ENCODE measurements at places on chromosomes 13 and 19. TPM values are rescaled to one million over a fixed set of nuclear protein-coding genes. Genes with fewer than 3 reads are reported as not detected.

Gene CD37
- 9.8 TPM for total RNA-seq

Gene ZNF793
- 2.4 TPM for total RNA-seq

Gene PTPRH
- total RNA-seq, result not detected

Gene NOVA2
- total RNA-seq, result 17.6 TPM

Gene LILRB4
- not detected for total RNA-seq

Gene FFAR3
- total RNA-seq, result not detected

Gene RNF225
- not detected for total RNA-seq

Gene CCDC70
- not detected for total RNA-seq

Gene TSHZ3
- total RNA-seq, result 29.2 TPM

Gene RHPN2
- 3.2 TPM for total RNA-seq

Gene ZNF135
- 17.9 TPM for total RNA-seq

Gene KIR2DL1
- not detected for total RNA-seq

Gene AKAP11
- total RNA-seq, result 38.5 TPM

Gene TMEM272
- not detected for total RNA-seq

Gene ZNF14
- total RNA-seq, result 5.6 TPM

Gene CALR3
- total RNA-seq, result not detected

Gene STX10
- total RNA-seq, result 44.1 TPM

DNA sequence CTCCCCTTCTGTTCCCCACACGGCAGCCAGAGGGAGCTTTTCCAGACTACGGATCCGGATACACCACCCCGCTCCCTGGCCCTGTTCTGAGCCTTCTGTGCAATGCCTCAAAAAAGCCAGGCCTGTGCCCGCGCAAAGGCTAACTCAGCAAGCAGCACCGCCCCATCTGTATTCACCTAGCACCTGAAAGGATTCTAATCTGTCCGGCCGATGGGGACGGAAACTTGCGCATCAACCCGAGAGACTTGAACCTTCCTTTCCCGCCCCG is 589 bp downstream of the ZBTB45 start:
- peak; percentile 66 for DNase-seq

DNA sequence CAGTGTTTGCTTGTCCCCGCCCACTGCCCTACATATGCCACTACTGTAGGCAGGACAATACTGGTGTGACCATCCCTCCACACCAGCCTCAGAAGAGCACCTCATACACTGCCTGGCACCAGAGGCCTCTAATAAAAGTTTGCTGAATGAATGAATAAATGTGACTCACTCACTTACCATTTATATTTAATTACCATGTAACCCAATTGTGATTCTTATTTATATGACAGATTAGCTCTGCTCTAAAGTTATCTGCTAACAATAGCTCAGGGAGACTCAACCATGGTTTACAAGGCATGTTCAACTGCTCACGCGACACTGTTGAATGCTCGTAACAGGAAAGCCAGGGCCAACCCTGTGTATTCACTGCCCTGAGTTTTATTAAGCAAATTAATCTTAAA is 66.0 kb upstream of the DOCK9 start:
- DNase-seq, result no peak

DNA sequence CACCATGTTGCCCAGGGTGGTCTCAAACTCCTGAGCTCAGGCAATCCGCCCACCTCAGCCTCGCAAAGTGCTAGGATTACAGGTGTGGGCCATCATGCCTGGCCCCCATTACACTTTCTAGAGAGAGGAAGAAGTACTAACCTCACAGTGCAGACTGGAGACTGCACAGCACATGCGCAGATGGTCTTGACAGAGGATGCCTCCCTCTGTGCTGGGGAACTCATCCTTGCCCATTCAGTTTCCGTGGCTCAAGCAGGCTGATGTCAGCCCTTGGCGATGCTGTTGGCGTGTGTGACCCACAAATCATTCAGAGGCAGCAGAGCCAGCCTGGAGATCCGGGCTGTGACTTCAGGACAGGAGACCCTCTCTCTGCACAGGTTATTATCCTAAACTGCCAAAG is 14.6 kb upstream of the FFAR2 start:
- no peak for DNase-seq

DNA sequence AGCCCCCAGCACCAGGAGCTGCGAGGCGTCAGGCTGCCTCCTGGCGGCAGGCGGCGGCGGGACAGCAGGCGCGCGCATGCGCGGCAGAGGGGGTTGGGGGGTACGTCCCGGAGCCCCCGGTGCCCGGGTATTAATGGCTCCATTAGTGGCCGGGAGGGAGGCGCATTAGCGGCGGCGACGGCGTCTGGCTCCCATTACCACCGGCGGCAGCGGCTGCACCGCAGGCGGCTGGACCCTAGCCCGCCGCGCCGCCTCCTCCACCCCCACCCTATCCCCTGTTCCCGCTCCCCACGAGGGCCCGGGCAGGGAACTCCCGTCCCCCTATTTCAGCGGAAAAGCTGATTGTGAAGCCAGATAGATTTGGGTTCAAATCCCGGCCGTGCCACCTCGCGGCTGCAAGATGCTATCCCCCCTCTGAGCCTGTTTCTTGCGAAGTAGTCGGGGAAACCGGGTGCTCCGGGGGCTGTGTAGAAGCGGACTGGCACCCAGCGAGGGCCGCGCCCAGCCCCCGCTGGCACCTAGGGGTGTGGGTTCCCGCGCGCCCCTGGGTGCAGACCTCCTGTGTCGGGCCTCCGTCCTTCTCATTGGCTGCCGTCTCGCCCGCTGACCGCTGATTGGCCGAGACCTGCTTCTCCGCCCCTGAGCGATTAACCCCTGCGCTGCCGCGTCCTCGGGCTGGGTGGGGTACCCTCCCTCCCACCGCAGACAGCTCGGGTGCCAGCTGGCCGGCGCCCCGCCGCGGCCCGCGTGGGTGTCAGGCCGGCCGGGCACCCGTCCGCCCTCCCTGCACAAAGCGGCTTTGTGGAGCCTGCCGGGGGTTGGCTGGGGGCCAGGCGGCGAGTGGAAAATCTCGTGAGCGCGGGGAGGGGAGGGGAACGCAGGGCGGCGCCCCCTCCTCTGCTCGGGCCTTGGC is 11.1 kb downstream of the CIC start:
- peak; percentile 94 for DNase-seq

- DNase-seq, result no peak
These were observed 1.5 kb downstream of the TUBGCP3 start for GRCh38 chr13:112586334-112586960.

DNA sequence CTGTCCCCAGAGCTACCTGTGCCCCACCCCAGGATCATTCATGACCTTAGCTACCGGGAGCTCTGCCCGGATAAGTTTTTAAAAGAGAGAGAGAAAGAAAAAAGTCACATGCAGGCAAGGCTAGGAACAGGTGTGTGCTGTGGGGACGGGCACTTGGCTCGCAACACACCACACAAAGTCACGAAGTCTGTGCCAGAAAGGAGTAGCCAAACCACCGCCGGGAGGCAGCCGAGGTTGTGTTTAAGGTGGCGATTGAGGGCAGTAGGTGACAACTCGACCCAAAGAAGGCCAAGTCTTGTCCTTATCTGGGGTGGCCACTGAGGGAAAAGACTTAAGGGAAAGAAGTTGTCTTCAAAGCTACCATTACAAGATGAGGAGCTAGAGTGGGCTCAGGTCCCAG is 4.6 kb upstream of the TSHZ3 start:
- DNase-seq, result no peak

DNA sequence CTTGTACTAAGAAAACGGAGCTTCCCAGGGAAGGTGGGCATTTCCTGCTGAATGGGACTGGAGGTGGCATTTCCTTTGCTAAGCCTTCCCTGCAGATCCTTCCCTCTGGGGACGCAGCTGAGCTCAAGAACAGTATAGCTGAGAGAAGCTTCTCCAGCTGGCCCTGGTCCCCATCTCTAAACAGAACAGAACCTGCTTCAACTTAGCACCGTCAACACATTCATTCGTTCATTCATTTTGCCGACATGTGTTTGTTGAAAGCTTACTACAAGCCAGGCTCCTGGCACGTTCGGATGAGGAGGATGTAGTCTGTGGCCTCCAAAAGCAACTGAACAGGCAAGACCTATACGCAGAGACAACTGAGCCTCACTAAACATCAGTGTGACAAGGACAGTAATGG is 36.6 kb upstream of the PEPD start:
- DNase-seq, result no peak

DNA sequence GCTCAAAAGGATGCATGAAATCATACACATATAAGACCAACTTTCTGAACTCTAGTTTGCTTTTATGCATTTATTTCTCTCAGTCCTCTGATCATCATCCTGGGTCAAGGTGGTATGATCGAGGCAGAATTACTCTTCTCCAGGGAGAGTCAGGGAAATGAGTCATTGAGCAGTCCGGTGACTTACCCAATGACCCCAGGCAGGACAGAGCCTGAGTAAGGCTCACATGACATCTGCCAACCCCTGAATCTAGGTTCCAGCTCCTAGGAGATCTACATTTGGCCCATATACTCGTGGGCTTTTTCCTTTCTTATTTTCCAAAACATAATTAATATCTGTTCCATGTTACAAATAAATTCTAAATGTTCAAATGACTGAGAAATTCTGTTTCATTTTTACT is 502.3 kb downstream of the FOXO1 start:
- no peak for DNase-seq

DNA sequence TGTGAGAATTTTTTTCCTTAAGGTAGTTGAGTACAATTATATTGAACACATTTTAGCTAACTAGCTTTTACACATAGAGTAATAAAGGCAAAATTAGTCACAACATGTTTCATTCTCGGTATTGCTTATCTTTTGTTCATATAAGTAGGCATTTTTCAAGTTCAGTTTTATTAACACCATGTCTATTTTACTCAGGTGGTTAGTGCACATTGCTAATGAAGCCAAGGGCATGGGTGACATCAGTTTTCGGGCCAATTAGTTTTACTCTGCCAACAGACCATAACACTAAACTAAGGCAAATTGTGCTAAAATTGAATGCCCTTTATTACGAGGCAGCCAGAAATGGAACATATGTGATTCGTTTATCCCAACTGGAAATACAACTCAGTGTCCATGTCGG is 19.6 kb upstream of the PCDH17 start:
- DNase-seq, result no peak

DNA sequence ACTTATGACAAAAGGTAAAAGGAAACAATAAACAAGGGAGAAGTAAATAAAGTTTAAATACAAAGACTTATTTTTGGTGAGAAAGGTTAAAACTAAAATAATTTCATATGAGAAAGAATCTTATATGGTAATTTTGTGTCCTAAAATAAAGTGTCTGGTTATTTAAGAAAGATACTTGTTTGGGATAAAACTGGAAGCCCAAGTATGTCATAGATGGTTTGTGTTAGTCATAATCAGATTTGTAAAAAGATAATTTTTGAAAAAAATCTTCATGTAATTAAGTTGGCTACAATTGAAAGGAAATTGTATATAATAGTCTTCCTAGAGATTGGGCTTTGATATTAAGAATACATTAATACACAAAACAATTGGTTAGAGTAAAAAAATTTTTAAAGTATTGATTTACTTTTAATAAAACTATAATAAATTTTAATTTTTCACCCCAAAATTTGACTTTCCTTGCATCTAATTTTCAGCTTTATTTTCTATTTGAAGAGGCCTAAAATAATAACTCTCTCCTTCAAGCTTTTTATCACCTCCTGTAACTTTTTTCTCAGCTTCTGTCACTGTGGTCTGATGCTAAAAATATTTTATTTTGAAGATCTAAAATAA is 315.6 kb downstream of the SLITRK5 start:
- DNase-seq, result no peak

- DNase-seq, result no peak
These were observed 12.2 kb downstream of the ABCC4 start for GRCh38 chr13:95289020-95289444.

- DNase-seq, result no peak
These were observed 31.8 kb upstream of the RFXAP start for GRCh38 chr13:36787181-36787580.

GRCh38 chr13:99656092-99656745 is 154.9 kb downstream of the TM9SF2 start:
- peak; percentile 75 for DNase-seq

DNA sequence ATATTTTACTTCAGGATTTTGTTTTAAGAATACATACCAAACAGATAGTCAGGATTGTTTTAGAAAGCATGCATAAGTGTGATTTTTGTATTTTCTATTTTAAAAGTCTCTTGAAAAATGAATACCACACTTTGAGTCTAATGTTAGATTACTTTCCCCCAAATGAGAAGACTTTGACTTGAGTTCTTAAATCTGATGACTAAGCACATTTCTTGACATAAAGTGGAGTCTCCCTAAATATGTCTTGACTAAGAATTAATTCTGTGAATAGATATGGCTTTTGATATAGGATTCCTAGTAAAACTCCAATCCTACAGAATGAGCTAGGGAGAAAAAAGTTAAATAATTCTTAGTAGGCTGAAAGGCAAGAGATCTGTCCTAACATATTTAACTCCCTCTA is 624.2 kb upstream of the SPRY2 start:
- DNase-seq, result no peak

DNA sequence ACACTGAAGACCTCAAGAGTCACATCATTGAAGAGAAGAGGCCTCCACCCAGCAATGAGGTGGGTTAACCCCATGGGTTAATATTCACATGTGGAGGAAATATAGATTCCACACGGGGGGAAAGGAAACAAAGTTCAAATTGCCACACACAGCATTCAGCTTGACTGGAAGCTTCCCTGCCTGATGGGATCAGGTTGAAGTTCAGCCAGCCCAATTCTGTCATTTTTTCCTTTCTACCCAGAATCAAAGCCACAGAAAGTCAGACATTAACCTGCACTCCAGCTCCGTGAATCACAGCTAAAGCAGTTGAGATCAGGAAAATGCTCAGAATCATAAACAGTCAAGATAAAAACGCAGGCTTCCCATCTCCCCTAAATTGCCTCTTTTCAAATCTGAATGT is 208.7 kb upstream of the OBI1 start:
- no peak for DNase-seq

- no peak for DNase-seq
These were observed 530.6 kb upstream of the SPRY2 start for GRCh38 chr13:80871481-80871880.

DNA sequence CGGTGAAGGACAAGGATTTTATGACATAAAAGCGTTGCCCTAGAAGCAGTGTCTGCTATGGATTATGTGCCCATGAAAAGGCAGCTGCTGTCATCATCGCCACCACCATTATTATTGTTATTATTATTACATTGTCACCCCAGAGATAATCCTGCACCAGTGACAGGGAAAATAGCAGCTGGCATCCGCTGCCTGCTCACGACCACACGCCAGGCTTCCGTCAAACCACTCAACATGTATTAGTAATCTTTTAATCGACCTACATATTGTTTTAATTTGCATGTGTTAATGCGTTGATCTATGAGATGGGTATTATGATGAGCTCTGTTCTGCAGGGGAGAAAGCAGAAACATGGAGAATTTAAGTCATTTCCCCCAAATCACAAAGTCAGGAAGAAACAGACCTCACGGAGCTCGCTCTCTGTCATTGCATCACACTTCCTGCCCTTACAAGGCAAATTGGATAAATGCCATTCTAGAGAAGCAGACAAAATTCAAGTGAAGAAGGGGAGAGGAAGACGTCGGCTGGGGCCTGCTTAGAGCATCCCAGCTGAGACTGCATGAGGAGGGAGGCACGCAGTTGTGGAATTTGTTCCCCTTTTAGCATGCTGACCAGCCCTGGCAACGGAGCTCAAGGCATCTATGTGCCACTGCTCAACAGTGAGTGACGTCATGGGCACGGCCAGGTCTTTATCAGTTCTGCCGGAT is at the start of gene FFAR3:
Gene FFAR3, plus strand, starts transcription at position 594 of the 707 bp plus-strand sequence. CDS start 431 bp downstream, outside the sequence.
- DNase-seq, result no peak

GRCh38 chr13:79486433-79487188 is 5.7 kb downstream of the NDFIP2 start:
- DNase-seq, result no peak

GRCh38 chr13:60288569-60288968 is 108.5 kb upstream of the TDRD3 start:
- DNase-seq, result no peak
